HS-5 (cell line): ENCODE measurements at places on chromosomes 12 and 14.

GRCh38 chr14:46488374-46488773 lies 163.2 kb downstream of the RPL10L start:
- no peak for DNase-seq

- peak; percentile 52 for DNase-seq
These were observed 45.9 kb upstream of the IFNG-AS1 start for GRCh38 chr12:67943141-67943892.

DNA sequence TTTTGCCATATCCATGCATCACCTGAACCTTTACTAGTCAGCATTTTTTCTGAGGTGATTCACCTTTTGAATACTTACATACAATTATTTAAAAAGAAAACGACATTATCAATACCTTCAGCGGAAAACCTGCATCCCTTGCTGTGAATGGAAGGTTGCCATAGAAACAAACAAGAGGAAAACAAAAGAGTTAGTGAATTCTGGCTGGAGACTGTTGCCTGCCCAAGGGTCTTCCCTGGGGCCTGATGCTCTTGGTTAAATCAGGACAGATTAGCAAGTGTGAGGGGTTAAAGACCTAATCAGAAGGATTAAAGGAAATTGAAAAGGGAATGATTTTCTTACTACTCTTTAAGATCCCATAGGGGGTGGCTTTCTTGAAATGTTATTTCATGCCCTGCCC lies 96.0 kb upstream of the WSCD2 start:
- DNase-seq: no peak

DNA sequence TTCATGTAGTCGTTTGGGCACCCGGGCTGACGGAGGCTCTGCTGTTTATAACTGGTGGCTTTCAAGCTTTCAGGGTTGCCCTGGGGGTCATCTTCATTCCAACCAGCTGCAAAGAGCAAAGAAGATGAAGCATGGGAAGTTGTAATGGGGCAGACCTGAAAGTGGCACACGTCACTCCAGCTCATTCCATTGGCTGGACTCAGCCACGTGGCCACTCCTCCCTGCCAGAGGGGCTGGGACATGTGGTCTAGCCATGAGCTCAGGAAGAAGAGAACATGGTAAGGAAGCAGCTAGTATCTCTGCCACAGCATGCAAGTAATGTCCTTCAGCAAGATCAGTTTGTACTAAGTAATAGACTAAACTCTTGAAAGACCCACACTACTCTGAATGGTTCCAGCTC lies 51.7 kb upstream of the FERMT2 start:
- no peak for DNase-seq

DNA sequence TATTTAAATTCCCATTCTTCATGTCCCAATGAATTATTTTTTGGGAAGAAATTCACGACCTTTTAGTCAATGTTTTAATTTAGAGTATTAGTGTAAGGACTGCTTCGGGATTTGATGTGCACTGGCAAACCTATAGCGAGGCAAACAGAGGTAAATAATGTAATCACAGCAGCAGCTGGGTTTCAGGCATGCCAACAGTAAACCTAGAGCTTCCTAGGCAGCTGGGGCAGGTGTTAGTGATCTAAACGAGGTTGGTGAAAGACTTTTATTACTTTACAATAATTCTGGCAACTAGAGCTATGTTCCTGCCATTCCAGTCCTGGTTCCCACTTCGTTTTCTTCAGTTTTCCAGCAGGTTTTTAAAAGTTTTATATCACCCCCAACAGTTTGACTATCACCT lies 1036.4 kb upstream of the FOXG1 start:
- DNase-seq: no peak

DNA sequence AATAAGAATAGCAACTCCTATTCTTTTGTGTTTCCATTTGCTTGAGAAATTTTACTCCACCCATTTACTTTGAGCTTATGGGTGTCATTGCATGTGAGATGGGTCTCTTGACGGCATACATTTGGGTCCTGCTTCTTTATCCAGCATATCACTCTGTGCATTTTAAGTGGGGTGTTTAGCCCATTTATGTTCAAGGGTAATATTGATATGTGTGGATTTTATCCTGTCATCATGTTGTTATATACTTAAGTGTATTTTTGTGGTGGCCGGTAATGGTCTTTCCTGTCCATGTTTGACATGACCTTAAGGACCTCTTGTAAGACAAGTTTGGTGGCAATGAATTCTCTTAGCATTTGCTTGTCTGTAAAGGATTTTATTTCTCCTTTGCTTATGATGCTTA lies 100.1 kb downstream of the ATP23 start:
- no peak for DNase-seq

DNA sequence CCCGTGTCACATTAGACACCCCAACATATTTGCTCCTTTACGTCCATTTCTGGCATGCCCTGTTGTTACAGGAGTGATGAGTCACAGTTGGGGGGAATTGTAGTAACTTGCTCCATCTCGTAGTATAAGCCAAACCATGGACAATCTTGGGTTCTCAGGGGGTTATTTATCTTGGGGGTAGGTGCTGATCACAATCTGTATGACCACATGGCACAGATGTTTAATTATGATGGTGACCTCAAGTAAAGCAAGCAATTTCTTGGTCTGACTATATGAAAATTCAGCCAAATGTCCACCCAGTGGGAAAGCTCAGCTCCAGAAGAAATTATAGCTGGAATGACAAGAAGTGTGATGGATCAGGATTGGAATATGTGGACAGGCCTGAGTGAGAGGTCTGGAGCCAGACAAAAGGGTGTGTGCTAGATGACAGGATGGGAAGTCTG lies 32.1 kb upstream of the STON2 start:
- no peak for DNase-seq

- no peak for DNase-seq
These were observed 25.9 kb upstream of the COL2A1 start for GRCh38 chr12:48030173-48030650.

- DNase-seq: no peak
These were observed 31.9 kb upstream of the NCOR2 start for GRCh38 chr12:124599074-124599999.

GRCh38 chr12:81591256-81591655 lies 167.9 kb downstream of the PPFIA2 start:
- no peak for DNase-seq

- DNase-seq: no peak
These were observed 24.7 kb upstream of the IRF2BPL start for GRCh38 chr14:77053046-77053841.

GRCh38 chr12:89206390-89206789 lies 145.9 kb downstream of the DUSP6 start:
- no peak for DNase-seq

GRCh38 chr14:76953311-76953945 lies 75.1 kb downstream of the IRF2BPL start:
- DNase-seq: peak; percentile 44

- no peak for DNase-seq
These were observed 116.1 kb downstream of the DUSP6 start for GRCh38 chr12:89236237-89236636.

DNA sequence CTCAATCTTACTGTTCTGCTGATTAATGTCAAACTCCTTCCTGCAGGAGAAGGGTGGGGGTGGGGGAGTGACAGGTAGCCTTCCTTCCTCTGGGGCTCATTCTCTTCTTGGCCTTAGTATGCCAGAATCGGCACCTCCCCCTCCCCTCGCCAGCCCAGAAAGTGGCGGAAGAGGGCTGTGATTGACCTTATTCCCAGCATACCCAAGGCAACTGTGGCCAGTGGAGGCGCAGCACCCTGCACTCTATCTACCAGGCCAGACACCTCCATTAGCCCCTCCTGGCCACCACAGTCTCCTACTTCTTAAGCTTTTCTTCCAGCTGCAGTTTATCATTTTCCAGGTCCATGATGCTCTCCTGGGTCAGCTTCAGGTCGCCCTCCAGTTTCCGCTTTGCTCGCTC lies 15.5 kb downstream of the MYH6 start:
- DNase-seq: no peak

GRCh38 chr12:116610971-116611541 lies 51.9 kb downstream of the MAP1LC3B2 start:
- DNase-seq: no peak

GRCh38 chr14:76143642-76144041 lies 8.1 kb upstream of the GPATCH2L start:
- no peak for DNase-seq

DNA sequence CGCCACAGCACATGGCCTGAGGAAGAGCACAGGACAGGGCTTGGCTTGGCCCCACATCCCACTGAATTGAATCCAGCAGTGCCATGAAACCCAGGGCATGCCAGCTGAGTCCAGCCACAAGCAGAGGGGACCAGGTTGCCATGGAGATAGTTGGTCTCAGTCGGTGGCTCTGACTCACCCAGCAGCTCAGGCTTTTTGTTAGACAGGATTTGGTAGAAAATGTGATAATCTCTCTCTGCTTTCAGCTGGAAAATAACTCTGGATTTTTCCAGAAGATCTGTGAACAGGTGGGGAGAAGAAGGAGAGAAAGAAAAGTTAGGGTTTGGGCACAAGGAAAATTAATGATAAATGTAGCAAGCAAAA lies 4.8 kb downstream of the MYH7 start:
- no peak for DNase-seq

DNA sequence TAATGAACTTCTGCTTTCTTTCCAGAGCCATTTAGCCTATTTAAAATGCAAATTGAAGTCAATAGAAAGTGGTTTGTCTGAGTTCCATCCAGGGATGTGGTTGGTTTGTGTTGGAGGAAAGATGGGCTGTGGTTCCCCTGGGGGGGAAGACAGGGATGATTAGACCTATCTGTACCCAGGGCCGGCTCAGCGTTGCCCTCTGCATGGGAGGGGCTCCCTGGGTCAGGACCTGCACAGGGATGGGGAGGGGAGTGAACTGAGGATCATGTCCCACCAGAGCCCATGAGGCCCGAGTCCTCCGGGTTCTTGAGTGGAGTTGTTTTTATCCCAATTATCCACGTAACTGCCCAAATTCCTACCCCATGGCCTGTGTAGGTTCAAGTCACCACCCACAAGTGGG lies 76.9 kb upstream of the SFSWAP start:
- DNase-seq: no peak

- DNase-seq: no peak
These were observed 1092.1 kb upstream of the TMEM132C start for GRCh38 chr12:127174881-127175280.

GRCh38 chr12:68839183-68840147 lies 31.5 kb downstream of the MDM2 start:
- DNase-seq: no peak

GRCh38 chr14:59060841-59061240 lies 127.6 kb upstream of the DAAM1 start:
- no peak for DNase-seq

GRCh38 chr12:131063960-131064359 lies 110.3 kb downstream of the ADGRD1 start:
- no peak for DNase-seq

DNA sequence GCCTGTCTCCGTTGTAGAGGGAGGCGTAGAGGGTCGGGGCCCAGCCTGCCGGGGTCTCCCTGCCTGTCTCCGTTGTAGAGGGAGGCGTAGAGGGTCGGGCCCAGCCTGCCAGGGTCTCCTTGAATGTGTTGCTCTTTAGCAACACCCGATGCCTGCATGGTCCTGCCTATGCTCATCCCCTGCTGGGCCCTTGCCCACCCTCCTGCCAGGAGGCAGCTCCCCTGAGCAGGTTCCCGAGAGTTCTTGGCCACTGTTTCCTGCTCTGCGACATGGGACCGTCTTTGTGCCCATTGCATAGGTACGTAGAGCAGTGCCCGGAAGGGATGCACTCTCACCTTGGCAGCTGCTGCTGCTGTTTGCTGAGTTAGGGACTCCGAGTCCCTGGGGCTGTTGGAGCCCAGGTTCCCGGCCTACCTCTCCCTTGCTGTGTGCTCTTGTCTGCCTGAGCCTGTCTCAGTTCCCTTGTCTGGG lies 3.3 kb downstream of the KIF26A start:
- DNase-seq: no peak

DNA sequence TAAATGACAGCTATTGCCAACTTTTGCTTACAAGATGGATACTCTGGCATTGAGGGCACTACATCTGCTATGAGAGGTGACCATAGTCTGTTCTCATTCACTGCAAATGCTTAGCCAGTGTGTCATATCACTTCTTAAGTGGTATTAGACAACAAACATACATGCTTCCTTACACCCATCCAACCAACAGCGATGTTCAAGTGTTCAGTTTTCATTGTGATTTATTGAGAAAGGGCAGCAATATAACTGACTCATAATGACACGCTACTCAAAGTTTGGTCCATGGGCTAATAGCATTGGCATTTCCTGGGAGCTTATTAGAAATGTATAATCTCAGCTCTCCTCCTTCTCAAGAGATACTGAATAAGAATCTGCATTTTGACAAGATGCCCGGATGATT lies 181.7 kb downstream of the NPAS3 start:
- peak; percentile 79 for DNase-seq

DNA sequence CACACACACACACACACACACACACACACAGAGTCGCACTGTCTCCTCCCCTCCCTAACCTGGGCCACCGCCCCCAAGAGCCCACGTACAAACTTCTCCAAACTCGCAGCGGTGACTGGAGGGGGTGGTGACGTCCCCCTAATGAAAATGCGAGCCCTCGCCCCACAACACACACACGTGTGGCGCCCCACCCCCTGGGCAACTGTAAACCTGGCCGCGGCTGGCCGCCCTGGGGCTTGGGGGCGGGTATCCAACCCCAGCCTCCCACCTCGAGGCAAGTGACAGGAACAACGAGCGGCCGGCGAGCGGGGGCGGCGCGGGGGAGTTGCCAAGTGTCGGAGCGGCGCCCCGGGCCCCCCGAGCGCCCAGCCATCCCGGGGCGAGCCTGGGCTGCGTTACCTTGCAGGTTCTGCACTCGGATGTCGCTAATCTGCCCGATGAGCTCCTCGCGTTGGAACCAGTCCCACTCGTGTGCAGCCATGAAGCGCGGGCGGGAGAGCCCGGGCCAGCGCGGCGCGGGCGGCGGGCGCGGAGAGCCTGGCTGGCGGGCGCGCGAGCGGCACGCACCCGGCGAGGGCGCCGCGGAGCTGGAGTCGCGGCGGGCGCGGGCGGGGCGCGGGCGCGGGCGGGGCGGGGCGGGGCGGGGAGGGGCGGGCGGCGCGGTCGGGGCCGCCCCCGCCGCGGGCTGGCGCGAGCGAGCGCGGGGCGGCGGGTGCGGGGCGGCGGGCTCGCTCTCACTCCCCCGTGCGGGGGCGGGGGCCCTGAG lies at the start of gene CLMN:
Gene CLMN, minus strand, starts transcription at position 597 of the 766 bp plus-strand sequence. Its CDS starts 116 bp downstream, at position 481.
- DNase-seq: no peak

GRCh38 chr12:109863847-109864712 lies 16.3 kb downstream of the GLTP start:
- DNase-seq: no peak

DNA sequence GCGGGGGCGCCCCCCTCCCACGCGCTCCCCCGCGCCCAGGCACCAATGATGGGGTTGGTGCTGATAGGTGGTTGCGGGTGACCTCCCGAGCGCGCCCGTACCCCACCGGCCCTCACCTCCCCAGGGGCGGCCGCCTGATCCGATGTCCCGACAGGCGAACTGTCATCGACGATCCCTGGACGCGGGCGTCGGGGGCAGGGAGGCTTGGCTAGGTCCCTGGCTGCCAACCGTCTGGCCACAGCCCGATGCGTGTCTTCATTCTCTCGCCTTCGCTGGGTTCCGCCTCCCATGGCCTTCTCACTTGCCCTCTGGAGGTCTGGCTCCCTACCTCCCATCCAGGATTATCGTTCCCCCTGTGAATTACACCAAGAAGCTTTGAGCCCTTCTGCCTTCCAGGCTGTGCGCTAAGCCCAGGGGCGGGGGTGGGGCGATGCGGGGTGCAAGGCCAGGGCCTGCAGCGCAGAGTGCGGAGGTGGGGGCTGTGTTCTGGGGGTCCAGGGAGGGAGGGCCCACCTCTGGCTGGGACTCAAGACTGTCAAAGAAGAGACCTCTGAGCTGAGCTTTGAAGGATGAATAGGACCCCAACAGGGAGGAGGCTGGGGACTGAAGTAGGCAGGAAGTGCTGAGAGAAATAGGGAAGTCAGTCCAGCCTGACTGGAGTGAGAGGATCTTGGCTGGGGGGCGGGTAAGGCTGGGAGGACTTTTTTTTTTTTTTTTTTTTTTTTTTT lies 7.7 kb upstream of the RACGAP1 start:
- DNase-seq: no peak
